ENCODE measurements at places on chromosomes 3 and 15. TPM values are rescaled to one million over a fixed set of nuclear protein-coding genes. Genes with fewer than 3 reads are reported as not detected.
A peak's percentile ranks its signal among the peaks of the same experiment; 100 is the strongest.

DNA sequence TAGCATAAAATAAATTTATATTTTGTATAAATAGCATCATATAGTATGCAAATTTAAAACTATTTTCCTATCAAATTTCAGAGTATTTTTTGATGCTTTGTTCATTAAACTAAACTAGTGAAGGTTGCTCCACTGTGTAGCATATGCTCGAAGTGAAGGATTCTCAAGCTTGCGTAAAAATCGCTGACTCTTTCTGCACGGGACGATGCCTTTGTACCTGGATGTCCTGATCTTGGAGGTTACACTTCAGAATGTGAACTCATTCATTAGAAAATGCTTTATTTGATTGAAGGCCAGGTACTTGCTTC, 305.0 kb downstream of the WDR72 start:
- no peak for DNase-seq

GRCh38 chr3:414063-414462, 217.5 kb downstream of the CHL1 start:
- no peak for DNase-seq

DNA sequence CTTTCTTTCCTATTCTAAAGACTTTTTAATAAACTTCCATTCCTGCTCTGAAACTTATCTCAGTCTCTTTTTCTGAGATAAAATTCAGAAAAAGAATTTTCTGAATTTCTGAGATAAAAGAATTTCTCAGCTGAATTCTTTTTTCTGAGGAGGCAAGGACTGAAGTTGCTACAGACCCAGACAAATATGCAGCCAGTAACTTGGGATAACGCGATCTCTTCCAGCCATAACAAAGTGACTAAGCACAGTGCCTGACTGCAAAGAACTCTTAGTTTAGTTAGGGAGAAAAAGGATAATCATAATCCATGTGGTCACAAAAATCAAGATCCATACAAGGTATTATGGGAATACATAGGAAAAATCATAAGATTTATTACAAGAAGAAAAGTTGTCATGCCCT, 222.0 kb upstream of the GAP43 start:
- no peak for DNase-seq

DNA sequence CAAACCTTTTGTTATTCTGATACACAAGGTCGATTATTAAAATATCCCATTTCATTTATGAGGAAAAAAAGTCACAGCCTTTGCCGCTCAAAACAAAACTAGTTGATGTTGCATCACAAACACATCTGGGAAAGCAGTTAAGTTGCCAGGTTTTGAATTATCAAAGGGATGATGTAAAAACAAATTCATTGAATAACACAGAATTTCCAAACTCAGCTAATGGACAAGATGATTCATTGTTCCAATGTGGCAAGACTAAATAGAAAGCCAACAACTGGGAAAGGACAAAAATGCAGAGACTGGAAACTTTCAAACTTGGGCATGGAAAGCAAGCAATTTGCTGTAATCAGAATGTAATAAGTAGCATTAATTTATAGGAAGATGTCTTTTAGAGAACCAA, 610.0 kb upstream of the ZNF385D start:
- DNase-seq: no peak

PFN2 gene
- 19.4 TPM for total RNA-seq

- peak; percentile 80 for DNase-seq
Observed at GRCh38 chr15:22786868-22787698, 639 bp downstream of the NIPA1 start.

NPAP1 gene
- total RNA-seq: 0.11 TPM

DNA sequence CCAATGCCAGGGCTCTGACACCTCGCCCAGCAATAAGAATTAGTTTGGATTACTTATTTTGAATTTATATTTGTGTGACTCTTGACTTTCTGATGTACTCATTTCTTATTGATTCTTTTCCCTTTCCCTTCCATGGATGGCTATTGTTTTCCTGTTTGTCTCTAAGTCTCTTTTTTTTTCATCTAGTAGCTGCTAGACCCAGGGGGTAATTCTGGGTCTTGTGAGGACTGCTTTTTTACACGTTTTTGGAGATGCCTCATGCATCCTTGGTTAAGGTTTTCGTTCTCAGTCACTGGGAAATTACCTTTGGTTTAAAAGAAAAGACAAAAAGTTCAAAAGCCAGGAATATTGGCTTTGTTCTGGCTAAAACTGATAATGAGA, 70.2 kb upstream of the STRIT1 start:
- no peak for DNase-seq

- DNase-seq: no peak
Observed at GRCh38 chr15:82970078-82970686, 15.8 kb upstream of the RAMAC start.

- DNase-seq: no peak
Observed at GRCh38 chr3:38552364-38552763, 56.2 kb downstream of the EXOG start.

DNA sequence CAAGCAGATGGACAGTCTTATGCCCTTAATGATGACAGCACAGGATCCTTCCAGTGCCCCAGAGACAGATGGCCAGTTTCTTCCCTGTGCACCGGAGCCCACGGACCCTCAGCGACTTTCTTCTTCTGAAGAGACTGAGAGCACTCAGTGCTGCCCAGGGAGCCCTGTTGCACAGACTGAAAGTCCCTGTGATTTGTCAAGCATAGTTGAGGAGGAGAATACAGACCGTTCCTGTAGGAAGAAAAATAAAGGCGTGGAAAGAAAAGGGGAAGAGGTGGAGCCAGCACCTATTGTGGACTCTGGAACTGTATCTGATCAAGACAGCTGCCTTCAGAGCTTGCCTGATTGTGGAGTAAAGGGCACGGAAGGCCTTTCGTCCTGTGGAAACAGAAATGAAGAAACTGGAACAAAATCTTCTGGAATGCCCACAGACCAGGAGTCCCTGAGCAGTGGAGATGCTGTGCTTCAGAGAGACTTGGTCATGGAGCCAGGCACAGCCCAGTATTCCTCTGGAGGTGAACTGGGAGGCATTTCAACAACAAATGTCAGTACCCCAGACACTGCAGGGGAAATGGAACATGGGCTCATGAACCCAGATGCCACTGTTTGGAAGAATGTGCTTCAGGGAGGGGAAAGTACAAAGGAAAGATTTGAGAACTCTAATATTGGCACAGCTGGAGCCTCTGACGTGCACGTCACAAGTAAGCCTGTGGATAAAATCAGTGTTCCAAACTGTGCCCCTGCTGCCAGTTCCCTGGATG, 198.7 kb downstream of the AKAP13 start:
- no peak for DNase-seq

ILDR1 gene
- total RNA-seq: 0.60 TPM

DNA sequence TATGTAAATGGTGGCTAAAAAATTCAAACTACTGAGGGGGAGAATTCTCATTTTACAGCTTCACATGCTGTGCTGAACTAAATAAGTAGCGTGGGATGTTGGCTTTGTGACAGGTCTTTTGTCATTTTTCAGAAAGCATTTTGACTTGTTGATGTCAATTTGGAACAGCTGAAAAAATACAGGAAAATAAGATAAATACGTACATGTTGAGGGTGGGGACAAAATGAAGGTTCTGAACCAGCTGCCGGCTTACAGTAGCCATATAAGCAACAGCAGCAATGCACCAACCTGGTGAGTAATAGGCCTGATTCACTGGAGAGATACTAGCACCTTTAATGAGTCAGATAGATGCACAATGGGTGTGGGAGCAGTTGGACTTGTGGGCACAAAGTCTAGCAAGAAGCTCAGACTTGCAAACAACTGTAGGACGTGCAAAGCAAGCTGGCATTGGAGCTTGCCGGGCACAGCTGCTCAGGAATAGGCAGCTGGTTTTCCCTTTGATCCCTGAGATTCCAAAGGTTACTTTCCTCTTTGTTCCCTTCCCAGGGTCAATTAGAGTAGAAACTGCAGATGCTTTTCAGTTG, 12.9 kb downstream of the B3GNT5 start:
- DNase-seq: no peak

GRCh38 chr3:70061096-70061495, 61.6 kb downstream of the SAMMSON start:
- no peak for DNase-seq
